ENCODE measurements at places on chromosomes 2 and 18. TPM values are rescaled to one million over a fixed set of nuclear protein-coding genes. Genes with fewer than 3 reads are reported as not detected.

- ATAC-seq: no peak
These were observed 79.8 kb upstream of the CCDC141 start for GRCh38 chr2:179129574-179130238.

- no peak for ATAC-seq
These were observed 213.9 kb upstream of the MAP2 start for GRCh38 chr2:209209943-209210342.

GRCh38 chr2:218397820-218398436 lies 1.7 kb upstream of the CTDSP1 start:
- no peak for ATAC-seq

GRCh38 chr2:96485751-96486651 lies 19.2 kb downstream of the NEURL3 start:
- ATAC-seq: peak; percentile 92

DNA sequence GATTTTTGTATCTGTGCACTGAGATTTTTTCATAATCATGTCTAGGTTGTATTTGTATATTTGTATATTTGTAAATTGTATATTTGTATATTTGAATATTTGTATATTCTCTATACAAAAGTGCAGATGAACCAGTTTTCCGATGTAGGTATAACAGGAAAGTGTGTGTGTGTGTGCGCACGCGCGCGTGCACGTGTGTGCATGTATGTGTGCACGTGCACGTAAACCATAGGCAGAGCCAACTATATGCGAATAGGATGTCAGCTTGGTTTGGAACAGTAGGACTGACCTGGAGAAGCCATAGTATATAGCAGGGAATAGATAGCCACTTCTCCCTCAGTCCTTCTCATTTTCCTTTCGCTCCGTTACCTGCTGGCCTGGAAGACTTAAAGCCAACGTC lies 565.8 kb downstream of the XIRP2 start:
- ATAC-seq: no peak

DNA sequence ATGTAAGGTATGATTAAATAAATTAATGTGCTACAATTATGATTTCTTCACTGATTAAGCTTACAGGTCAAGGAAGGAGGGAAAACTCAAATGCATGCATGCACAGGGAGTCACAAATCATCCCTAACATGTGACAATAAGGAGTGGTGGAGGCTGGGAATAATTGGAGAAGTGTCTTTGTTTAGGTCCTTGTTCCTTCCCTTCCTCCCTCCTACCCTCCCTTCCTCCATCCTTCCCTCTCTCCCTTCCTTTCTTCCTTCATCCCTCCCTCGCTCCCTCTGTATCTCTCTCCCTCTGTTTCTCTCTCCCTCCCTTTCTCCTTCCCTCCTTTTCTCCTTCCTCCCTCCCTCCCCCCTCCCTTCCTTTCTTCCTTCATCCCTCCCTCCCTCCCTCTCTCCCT lies 337.1 kb downstream of the CTNNA2 start:
- no peak for ATAC-seq

ITGB6 gene
- 2.2 TPM for total RNA-seq

SLC25A12 gene
- 62.2 TPM for total RNA-seq

C2orf66 gene
- total RNA-seq: 0.13 TPM
